ENCODE measurements at places on chromosomes 2 and 18.

- DNase-seq: no peak
Measured at GRCh38 chr18:23977719-23978483, 36.7 kb upstream of the TTC39C start.

GRCh38 chr2:110211938-110212858 lies at the start of gene MTLN:
Gene MTLN, minus strand, starts transcription at chr2:110212547. Its CDS starts 22 bp downstream, at chr2:110212525.
- peak; percentile 31 for DNase-seq

DNA sequence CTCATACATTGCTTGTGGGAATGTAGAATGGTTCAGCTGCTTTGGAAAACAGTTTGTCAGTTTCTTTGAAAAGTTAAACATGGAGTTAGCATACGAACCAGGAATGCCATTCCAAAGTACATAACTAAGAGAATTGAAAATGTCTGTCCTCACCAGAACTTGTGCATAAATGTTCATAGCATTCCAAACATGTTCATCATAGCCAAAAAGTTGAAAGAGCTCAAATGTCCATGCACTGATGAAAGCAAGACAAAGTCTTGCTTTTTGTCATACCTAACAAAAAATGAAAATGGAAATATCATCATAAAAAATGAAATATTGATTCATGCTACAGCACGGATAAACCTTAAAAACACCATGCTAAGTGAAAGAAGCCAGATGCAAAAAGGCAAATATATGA lies 408.8 kb upstream of the UBE2E3 start:
- DNase-seq: no peak

- DNase-seq: no peak
Measured at GRCh38 chr2:210730672-210731071, 174.3 kb downstream of the CPS1 start.

GRCh38 chr18:61749031-61749430 lies 143.8 kb downstream of the RNF152 start:
- no peak for DNase-seq

DNA sequence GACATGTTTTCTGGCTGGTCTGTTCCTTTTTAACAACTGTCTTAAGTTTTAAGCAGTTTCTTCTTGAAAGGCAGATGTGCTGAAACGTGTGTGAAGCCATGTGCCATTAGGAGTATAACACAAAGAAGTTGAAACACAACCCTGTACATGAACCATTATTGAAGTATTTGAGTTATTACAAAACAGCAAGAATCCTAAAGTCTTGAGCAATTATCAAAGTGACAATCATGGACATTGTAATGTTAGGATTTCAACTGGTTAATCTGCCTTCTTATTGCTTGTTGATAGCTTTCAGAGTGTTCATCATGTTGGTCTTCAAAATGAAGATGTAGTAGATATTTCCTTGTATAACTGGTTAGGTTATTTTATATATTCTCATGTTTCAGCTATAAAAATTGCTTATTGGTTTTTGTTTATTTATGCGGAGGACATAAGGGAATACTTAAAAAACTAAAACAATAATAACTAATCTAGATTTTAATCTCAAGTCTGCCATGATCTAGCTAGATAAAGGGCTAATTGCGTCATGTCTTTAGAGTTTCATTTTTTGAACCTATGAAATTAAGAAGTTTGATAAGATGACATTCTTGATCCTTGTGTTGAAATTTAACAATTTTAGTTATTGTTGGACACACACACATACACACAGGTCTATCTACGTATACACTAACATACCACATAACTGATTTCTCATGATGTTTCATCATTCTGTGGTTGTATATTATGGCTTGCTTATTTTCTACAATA lies 21.1 kb downstream of the PPP1R1C start:
- no peak for DNase-seq

GRCh38 chr2:239811806-239812560 lies 213.2 kb downstream of the NDUFA10 start:
- no peak for DNase-seq

DNA sequence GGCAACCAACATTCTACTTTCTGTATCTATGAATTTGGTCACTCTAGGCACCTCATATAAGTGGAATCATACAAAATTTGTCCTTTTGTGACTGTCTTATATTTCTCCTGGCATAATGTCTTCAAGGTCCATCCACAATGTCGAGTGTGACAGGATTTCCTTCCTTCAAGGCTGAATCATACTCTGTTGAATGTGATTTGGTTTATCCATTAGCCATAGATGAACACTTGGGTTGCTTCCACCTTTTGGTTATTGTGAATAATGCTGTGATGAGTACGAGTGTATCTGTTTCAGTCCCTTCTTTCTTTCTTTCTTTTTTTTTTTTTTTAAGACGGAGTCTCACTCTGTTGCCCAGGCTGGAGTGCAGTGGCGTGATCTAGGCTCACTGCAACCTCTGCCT lies 311.3 kb downstream of the TGIF1 start:
- no peak for DNase-seq

DNA sequence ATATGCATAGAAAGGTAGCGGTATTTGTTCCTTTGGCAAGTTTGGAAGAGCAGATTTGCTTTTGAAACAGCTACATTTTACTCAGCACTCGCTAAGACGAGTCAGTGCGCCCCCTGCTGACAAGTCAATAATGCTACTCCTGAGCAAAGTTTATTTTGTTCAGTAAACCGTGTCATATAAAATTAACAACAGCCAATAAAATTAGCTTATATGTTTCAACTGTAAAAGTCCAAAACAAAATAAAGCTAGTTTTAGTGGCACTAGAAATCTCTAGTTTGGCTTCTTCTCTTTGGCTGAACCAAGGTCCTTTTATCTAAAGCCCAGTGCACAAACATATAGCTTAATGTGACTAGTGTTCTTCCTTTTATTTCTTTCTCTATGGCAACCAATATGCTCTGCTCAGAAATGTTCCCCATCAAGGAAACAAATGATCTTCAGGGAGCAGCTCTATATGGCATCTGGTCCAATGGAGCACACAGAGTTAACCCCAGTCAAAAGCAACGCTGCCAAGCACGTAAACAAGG lies 4.2 kb upstream of the POU3F3 start:
- peak; percentile 68 for DNase-seq

DNA sequence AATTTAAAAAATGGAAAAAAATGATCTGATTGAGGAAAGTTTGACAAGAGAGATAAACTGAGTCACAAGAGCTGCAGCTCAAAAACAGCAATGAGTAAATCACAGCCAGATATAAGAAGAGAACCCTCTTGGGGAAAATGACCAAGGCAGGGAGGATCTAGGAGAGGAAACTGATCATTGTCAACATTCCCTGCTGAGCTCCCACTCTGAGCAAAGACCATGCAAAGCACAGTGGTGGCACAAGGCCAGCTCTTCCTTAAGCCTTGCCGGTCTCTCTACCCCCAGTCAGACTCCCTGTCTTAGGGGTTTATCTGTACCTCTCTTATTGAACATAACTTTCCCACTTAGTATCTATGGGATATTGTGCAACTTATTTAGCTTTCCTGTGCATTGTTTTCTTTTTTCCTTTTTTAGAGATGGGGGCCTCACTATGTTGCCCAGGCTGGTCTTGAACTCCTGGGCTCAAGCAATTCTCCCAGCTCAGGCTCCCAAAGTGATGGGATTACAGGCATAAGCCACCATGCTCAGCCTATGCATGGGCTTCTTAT lies 54.0 kb upstream of the PPP1CB start:
- no peak for DNase-seq

DNA sequence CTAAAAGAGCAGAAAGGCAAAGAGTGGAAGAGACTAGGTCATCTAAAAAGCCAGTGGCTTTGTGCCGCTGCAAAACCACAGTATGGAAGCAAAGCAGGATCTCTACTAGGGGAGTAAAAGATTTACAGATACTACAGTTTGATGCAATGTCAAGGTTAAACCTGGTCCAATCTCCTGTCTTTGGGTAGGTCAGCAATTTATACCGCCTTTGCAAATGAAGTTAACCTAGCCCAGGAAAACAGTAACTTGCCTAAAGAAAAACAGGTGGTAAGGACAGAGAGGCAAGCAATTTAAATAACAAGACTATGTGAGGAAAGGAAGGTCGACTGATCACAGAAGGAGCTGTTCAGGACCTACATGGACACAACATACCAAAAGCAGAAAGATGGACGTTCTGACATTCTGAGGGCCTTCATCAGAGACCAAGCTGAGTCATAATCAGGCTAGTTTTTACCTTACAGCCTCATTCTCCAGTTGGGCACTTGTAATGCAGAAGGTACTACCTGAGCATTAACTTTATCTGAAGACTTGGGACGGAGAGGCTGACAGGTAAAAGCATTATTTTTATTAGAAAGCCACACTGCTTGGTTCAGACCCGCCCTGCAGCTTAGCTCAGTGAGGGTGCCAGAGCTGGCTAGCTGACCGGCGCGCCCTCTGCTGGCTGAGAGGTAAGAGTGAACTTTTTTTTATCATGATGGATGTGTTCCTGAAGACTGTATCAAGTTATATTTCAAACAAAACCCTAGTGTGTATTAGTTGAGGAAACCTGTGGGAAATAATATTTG lies 15.9 kb downstream of the CDKL4 start:
- peak; percentile 67 for DNase-seq

GRCh38 chr2:20451761-20452499 lies 5.1 kb downstream of the RHOB start:
- DNase-seq: no peak

DNA sequence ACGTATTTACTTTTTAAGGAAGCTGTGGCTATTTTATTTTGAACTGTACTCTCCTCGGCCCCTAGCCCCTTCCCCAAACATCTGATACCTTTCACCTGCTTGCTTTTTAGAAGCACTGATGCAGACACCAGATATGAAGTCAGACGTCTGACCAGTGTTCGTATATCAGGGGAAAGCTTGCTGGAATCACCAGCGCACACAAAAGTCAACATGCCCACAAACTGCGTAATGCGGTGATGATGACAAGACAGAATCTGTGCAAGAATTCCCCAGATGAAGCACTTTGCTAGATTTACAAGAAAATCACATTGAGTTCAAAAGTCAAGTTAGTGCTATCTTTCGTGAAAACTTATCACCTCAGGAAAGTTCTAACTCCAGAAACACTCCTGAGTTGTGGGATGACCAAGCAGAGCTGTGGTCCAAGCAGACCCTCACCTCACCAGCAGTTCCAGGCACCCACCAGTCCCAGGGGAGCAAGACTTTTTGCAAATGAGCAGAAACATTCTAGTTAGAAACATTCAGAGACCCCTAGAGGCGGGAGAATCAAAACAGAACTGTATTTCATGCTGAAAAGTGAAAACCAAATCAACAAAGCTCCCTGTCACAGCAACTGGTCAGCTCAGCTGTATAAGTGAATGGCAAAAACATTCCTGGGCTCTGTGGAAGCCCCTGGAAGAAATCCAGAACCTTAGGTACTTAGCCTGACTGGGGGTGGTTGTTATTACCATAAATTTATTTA lies 55.7 kb downstream of the INO80C start:
- DNase-seq: no peak

- DNase-seq: no peak
Measured at GRCh38 chr2:138602166-138602460, 100.5 kb downstream of the SPOPL start.

DNA sequence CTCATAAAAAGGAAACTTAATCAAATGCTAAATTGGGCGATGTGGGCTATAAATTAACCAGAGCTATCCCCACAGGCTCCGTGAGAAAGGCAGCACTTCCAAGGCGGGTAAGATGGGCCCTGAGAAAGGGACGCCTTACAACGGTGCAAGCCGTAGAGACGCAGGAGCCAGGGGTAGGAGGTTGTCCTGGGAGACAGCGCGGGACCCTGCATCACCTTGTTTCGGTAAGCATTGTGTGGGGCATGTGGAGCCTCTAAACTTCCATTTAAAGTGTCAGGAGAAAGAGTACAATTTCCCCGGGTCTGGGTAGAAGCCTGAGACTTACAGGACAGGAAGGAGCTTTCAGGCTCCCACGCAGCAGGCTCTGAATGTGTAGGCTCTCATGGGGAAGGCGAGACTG lies 1.2 kb upstream of the PER2 start:
- DNase-seq: no peak
